CD4-positive, alpha-beta T cell treated with Interleukin-1 beta for 1 hour (primary cell): ENCODE measurements at places on chromosomes 2 and 18.

GRCh38 chr2:134370655-134371445, 117.0 kb downstream of the MGAT5 start:
- DNase-seq: no peak

- no peak for DNase-seq
These were observed 174.0 kb upstream of the SLC14A2 start for GRCh38 chr18:45441110-45441847.

- no peak for DNase-seq
These were observed 567 bp downstream of the PCYOX1 start for GRCh38 chr2:70258532-70258875.

DNA sequence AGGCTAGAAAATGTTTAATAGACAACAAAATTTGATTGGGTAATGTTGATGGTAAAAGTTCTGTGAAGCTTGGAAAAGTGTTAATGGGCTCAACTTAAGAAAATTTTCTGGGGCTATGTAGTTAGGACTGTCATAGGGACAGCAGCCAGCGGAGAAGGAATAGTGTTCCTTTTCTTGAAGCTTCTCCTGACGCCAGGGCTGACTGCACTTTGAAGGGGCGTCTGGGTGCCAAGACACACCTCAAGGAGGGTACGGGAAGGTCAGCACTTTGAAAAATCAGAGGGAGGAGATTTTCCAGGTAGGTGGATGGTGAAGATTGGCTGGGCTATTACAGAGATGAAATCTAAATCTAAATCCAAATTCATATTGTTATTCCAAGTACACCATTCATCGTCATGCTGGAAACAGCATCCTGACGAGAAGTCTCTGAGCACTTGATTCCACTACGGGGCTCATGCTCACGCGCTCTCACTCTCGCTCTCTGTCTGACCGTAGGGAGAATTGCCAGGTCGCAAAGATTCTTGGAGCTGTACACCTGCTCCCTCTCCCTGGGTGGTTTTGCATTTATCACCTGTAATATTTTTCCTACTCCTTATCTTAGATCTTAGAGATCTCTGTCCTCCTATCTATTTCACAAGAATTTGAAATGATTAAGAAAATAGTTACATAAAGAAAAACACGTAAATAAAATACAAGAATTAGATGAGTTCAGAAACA, 91.0 kb downstream of the ITGB1BP1 start:
- DNase-seq: no peak

DNA sequence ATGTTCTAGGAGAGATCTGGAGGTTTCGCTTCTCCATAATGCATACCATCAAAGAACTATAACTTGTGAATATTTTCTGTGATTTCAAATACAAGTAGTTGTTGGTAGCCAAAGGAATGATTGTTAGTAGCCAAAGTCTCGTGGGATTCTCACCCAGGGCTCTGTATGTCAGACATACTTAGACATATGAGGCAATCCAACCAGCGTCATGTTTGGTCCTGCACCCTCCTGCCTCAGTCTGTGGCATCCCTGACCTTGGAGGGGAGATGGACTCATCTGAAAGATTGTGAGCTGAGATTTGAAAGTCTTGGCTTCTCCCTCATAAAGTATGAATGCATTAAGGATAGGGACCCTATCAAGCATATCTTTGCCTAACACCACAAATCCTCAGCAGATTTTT, 81.2 kb downstream of the CTIF start:
- DNase-seq: no peak
